Left cardiac atrium (tissue), 4 donors: ENCODE measurements at places on chromosomes 5 and 9. TPM values are rescaled to one million over a fixed set of nuclear protein-coding genes. Genes with fewer than 3 reads are reported as not detected.

DUSP1 gene
- 228 TPM for total RNA-seq

MYOZ3 gene
- 2.9 TPM for total RNA-seq

RNF180 gene
- total RNA-seq, result 22.9 TPM

TMOD1 gene
- total RNA-seq, result 149 TPM

QRFP gene
- total RNA-seq, result not detected

TIFAB gene
- not detected for total RNA-seq

ACER2 gene
- total RNA-seq, result 4.7 TPM
